ENCODE measurements at places on chromosomes 6 and 20. TPM values are rescaled to one million over a fixed set of nuclear protein-coding genes. Genes with fewer than 3 reads are reported as not detected.

The ZNF217 gene
- total RNA-seq, result 60.9 TPM

The AGER gene
- 20.7 TPM for total RNA-seq

The SLC17A2 gene
- total RNA-seq, result not detected

The BPIFB1 gene
- not detected for total RNA-seq

The MAFB gene
- 1.2 TPM for total RNA-seq

The ID1 gene
- total RNA-seq, result 2.7 TPM

The FAM110A gene
- 13.3 TPM for total RNA-seq

The HNF4A gene
- total RNA-seq, result not detected

The MAS1 gene
- total RNA-seq, result not detected

The CCM2L gene
- not detected for total RNA-seq

The PRDM13 gene
- total RNA-seq, result 0.05 TPM

The FRMD1 gene
- not detected for total RNA-seq

The SLC32A1 gene
- not detected for total RNA-seq

All from activated CD4-positive, alpha-beta T cell treated with anti-CD3 and anti-CD28 coated beads, Interleukin-2, amount 10 ng/mL, durations not matched to agents 24 days and 14 days (primary cell).